ENCODE measurements at places on chromosomes 2 and 18. TPM values are rescaled to one million over a fixed set of nuclear protein-coding genes. Genes with fewer than 3 reads are reported as not detected.

GAREM1 gene
- 29.2 TPM for total RNA-seq

CNDP1 gene
- not detected for total RNA-seq

DTNB gene
- 3.4 TPM for total RNA-seq

- no peak overlapping the region for H3K4me3 ChIP-seq
- DNase-seq: no peak
- H3K4me1 ChIP-seq: no peaks in the 10 kb centered on the region
- H3K36me3 ChIP-seq: no peaks in the 10 kb centered on the region
- H3K27ac ChIP-seq: no peak overlapping the region
Measured at GRCh38 chr18:52451256-52451655, 111.3 kb downstream of the DCC start.

GRCh38 chr18:26119246-26119645 is 14.4 kb upstream of the PSMA8 start:
- H3K27me3 ChIP-seq: peaks cover 4% of the 10 kb centered on the region
- DNase-seq: no peak
- H3K36me3 ChIP-seq: no peaks in the 10 kb centered on the region
- H3K27ac ChIP-seq: no peak overlapping the region

DNA sequence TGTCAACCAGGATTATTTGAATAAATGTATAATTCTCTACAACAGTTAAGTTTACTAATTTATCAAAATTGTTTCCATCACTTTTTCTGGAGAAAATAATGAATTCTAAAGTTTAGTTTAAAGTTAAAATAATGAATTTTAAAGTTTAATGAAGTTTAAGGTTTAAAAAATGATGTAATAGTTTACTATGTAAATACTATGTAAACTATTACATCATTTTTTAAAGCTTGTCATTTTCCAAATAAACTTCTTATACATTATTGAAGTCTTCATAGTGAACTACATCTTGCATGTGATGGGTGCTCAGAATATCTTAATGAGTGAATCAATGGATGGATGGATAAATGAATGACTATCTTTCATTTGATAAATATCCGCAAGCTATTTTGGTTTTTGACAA is 38.8 kb downstream of the CD28 start:
- DNase-seq: no peak
- H3K4me3 ChIP-seq: no peak overlapping the region
- H3K27ac ChIP-seq: no peak overlapping the region

DNA sequence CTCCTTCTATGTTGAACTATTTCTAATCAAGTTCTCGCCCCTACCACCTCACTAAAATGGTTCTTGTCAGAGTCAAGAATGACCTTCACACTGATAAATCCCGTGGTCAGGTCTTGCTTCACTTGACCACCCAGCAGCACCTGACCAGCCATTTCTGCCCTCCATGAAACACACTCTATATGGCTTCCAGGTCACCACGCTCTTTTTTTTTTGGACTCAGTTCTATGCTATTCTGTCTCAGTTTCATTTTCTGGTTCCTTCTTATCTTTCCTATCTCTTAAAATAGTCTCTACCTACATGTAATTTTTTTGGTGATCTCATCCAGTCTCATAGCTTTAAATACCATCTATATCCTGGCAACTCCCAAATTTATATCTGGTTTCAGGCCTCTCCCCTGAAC is 11.4 kb downstream of the EIF2AK3 start:
- peaks cover 5% of the 10 kb centered on the region for H3K36me3 ChIP-seq
- H3K4me1 ChIP-seq: no peaks in the 10 kb centered on the region
- H3K27ac ChIP-seq: no peak overlapping the region
- DNase-seq: no peak

- H3K4me1 ChIP-seq: no peaks in the 10 kb centered on the region
- H3K27me3 ChIP-seq: no peaks in the 10 kb centered on the region
- DNase-seq: no peak
- H3K27ac ChIP-seq: no peak overlapping the region
- H3K4me3 ChIP-seq: no peak overlapping the region
Measured at GRCh38 chr2:228102949-228103348, 78.5 kb downstream of the SPHKAP start.

- H3K27me3 ChIP-seq: no peaks in the 10 kb centered on the region
- H3K4me1 ChIP-seq: peaks cover 21% of the 10 kb centered on the region
- H3K36me3 ChIP-seq: no peaks in the 10 kb centered on the region
- no peak for DNase-seq
Measured at GRCh38 chr2:112923967-112924338, 13.0 kb downstream of the IL37 start.

DNA sequence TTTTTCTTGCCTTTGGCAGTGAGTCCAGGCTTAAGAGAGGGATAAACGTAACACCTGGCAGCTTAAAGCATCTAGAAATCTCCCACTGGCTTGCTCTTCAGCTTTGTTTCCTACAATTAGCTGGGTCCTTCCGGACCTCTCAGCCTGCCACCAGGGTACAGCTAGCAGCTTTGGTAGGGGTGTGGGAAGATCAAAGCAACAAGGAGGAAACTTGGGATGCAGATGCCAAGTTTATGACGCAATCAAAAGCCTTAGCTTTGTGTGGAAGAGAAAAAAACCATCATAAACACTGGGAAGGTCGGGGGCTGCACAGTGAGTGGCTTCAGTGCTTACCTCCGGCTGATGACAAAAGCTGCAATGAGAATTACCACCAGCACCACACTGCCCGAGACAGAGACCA is 116.9 kb downstream of the EPHA4 start:
- DNase-seq: no peak
- H3K4me1 ChIP-seq: no peaks in the 10 kb centered on the region
- H3K27ac ChIP-seq: no peak overlapping the region
- H3K4me3 ChIP-seq: no peak overlapping the region
- H3K27me3 ChIP-seq: no peaks in the 10 kb centered on the region
- no peaks in the 10 kb centered on the region for H3K36me3 ChIP-seq

DNA sequence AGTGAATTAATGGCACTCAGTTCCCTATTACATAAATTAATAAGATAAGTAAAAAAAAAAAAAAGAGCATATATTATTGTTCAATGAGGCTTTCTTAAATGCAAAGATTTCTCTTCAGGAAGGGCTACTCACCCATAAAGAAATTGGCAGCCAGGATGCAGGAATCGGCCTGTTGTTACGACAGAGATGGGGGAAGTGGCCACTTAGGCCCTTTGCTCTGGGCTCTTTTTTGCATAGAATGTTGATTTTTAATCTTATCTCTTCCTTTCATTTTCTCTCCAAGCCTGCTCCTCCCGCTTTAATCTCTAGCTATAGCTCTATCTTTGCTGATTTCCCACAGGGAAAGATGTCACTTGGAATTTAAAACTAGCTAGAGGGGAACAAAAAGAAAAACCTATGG is 391.8 kb upstream of the CRIM1 start:
- H3K36me3 ChIP-seq: no peaks in the 10 kb centered on the region
- H3K27me3 ChIP-seq: no peaks in the 10 kb centered on the region
- no peak overlapping the region for H3K27ac ChIP-seq
- no peaks in the 10 kb centered on the region for H3K4me1 ChIP-seq
- DNase-seq: no peak

GRCh38 chr2:120821446-120822160 is 85.9 kb downstream of the GLI2 start:
- H3K27me3 ChIP-seq: no peaks in the 10 kb centered on the region
- no peak overlapping the region for H3K4me3 ChIP-seq
- DNase-seq: no peak
- no peaks in the 10 kb centered on the region for H3K36me3 ChIP-seq
- H3K4me1 ChIP-seq: peaks cover 16% of the 10 kb centered on the region
